Fibroblast of skin of left quadriceps (primary cell): ENCODE measurements at places on chromosomes 3 and 15.

- no peak for DNase-seq
Measured at GRCh38 chr3:185371306-185372074, 8.6 kb downstream of the MAP3K13 start.

GRCh38 chr3:51340013-51340829 lies 44.9 kb upstream of the MANF start:
- DNase-seq: peak; percentile 87

GRCh38 chr3:26621176-26621575 lies 1.4 kb upstream of the LRRC3B start:
- no peak for DNase-seq

DNA sequence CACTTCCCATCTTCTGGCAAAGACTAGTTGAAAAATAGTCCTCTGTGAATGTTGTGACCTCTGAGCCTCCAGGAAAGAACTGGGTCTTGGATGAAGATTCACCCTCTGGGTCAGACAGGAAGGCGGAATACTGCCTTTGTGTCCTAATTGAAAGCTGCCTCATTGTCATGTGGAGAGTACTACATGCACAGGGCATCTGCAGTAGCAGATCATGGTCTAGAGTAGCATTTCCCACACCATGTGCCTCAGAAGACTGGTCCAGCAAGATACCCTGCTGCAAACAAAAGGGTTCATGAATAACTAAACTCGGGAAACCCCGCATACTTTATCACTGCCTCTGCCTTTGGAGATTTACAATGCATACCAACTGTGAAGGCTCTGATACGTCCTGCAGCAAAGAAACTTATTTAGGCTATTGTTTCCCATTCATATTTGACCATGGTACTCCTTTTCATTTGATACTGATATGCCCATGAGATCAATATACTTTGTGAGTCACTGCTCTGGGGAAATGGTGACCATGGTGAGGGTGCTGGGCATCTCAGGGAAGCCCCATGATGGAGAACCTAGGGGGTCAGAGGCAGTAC lies 22.7 kb downstream of the IRAK2 start:
- no peak for DNase-seq

- peak; percentile 87 for DNase-seq
Measured at GRCh38 chr3:169026543-169027182, 636.8 kb downstream of the MECOM start.
